ENCODE measurements at places on chromosomes 7 and 10.

- no peak for DNase-seq
Measured at GRCh38 chr10:103838862-103839518, 16.4 kb downstream of the SH3PXD2A start.

- DNase-seq: peak; percentile 3
Measured at GRCh38 chr7:88306590-88307048, at the start of gene STEAP4. TSS of gene STEAP4 (minus strand) at chr7:88306894. CDS start at chr7:88284269, 22,625 bp downstream.

- no peak for DNase-seq
Measured at GRCh38 chr7:50156706-50157105, 63.7 kb upstream of the ZPBP start.

DNA sequence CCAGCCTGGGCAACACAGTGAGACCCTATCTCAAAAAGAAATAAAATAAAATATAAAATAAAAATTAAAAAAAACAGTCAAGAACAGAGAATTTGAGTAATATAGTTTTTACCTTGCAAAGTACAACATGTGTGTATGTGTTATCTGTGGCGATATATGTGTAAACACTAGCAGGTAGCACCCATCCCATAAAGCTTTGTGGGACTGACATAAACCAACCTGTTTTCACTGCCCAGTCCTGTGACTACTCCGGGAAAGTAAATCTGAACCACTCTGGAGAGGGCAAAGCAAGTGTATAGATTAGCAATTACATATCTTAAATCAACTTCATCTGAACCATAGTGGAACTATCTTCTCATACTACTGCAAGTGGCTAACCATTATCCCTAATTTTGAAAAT is 72.3 kb downstream of the COA1 start:
- no peak for DNase-seq

DNA sequence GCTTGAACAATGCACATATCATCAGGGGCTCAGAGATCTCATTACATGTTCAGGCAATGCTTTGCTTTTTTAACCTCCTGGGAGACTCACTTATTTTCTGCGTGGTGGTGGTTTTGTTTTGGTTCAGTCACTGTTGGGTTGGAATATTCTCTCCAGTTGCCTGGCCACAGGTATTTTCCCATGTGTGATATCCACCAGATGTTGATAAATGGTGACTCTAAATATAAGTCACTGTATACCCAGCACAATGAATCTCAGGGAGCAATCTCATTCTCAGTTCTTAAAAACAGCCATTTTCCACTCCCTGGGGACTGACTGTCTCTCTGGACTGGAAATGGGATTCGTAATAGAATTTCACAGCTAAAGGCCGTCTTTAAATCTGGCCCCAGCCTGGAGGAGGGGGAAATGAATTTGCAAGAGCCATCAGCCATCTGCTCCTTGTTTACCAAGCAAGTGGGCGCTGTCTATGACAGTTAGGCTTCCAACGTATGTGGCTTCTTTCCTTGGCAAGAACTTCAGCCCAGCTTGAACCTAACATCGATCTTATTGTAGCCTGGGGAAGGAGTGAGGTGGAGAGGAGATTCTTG is 1106.2 kb downstream of the NRG3 start:
- peak; percentile 7 for DNase-seq

DNA sequence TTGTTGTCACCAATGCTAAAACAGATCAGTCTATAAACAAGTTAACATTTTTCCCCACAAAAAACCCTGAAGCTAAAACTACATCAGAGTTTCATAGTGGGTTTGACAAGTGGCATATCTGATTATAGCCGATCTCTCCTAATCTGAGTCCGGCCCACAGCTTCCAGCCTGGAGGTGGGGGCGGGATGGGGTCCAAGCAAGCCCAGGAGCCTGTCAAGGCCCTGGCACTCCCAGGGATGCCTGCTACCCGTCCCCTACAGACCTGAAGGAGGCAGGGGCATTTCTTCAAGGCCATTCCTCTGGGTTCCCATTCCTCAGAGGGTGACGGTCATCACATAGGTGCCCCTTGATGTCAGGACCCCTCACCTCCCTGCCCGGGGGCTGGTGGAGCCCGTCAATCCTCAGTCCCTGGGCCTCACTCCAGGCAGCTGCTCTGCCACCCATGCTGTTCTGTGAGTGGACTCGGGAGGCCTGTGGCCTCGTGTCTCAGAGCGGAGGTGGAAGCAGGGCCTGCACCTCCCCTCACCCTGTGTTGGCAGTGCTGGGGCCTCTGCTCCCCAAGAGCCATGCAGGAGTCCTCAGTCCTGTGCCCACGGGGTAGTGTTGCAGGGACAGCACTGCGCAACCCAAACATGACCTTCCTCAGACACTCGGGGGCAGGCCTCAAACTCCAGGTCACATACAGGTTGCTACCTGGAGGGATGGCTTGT is 8.8 kb downstream of the DPYSL4 start:
- DNase-seq: no peak
